ENCODE measurements at places on chromosomes 2 and 18.

- DNase-seq: no peak
Observed at GRCh38 chr18:576924-577323, 3.3 kb upstream of the CETN1 start.

- DNase-seq: no peak
Observed at GRCh38 chr2:28480403-28481049, 15.3 kb upstream of the PLB1 start.

GRCh38 chr2:12642859-12643258 is 73.9 kb upstream of the TRIB2 start:
- no peak for DNase-seq

GRCh38 chr2:160322320-160322719 is 122.2 kb upstream of the ITGB6 start:
- DNase-seq: no peak

GRCh38 chr2:239997686-239998409 is 27.3 kb downstream of the NDUFA10 start:
- DNase-seq: no peak

DNA sequence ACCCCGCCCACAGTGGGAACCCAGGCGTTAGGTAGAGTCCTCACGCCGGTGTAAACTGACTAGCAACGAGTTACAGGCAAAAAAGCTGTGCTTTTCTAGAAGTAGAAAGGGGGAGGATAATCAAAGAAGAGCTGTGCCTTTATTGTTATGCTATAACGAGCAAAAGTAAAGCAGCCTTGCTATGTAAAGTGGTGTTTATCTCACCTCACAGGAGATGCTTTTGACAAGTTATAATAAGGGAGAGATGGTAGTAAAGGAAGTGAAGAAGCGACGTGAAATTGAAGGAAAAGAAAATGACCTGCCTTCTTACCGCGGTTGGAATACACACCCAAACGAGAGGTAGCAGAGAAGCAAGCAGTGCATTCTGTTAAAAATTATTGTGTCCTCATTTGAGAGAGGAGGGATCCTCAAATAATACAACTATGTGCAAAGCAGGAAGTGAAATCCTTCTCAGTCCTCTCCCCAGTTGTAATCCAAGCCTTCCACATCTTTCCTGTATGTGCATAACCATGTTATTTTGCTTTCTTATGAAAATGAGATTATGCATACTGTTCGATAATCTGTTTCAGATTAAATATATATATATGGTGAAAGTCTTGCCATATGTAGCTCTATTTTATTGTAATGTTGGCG is 962 bp downstream of the TANK start:
- no peak for DNase-seq

GRCh38 chr2:135144343-135144742 is 92.3 kb downstream of the RAB3GAP1 start:
- DNase-seq: no peak

DNA sequence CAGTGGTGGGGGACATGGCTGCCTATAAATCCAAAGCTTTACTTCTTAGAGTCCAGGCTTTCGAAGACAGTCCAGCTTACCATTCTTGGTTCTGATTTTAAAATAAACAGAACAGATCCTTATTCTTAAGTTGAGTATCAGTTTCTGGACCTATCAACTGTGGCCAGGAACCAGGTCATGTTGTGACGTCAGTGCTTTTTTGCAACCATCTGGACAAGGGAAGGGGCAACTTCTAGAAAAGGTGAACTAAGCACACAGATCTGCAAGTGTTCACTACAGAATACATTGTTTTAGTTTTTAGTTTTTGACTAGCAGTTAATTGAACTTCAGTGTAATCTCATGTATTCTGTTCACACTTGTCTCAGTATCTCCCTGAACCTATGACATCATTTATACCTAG is 326.0 kb upstream of the MGAT5 start:
- no peak for DNase-seq
